Suppressor macrophage treated with lipopolysaccharide for 4 hours (primary cell): ENCODE measurements at places on chromosomes 3 and 15.

GRCh38 chr15:86961669-86962068 lies 882.0 kb downstream of the AGBL1 start:
- no peak for DNase-seq

GRCh38 chr15:30770759-30771158 lies 133.0 kb upstream of the FAN1 start:
- no peak for DNase-seq

DNA sequence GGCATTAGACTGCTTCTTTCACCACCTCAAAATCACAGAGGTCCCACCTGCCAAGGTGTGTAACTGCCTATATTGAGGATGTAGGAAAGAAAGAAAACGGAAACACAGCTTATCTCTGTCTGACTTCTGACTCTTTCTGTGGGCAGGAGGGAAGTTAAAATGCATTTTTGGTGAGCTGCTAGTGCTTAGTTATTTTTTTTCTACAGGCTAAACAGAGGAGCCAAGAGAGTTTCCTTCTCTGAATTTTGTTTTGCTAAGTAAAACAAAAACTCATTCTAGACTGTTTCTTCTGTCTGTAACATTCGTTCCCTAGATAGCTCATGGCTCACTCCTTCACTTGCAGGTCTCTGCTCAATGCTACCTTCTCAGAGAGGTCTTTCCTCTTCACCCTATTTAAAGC lies 18.8 kb upstream of the AMOTL2 start:
- no peak for DNase-seq

DNA sequence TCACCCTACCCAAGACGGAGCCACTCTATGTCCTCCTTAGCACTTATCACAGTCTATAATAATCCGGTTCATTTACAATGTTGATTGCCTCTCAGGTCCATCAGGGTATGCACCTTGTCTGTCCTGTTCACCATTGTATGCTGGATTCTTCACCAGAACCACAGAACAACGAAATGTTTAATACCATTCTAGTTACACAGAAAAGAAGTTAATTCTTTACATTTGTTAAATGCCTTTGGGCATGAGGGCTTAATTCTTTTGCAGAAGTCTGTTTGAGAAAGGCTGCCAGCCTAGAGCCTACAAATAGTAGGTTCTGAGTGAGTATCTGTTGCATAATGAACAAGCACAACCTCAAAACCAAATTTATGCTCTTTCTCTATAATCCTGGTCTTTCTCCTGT lies 22.6 kb downstream of the TTC23 start:
- no peak for DNase-seq

- DNase-seq: peak; percentile 87
Measured at GRCh38 chr3:16240229-16241023, 24.3 kb downstream of the DPH3 start.

- no peak for DNase-seq
Measured at GRCh38 chr15:91318931-91319330, 218.9 kb downstream of the SV2B start.

DNA sequence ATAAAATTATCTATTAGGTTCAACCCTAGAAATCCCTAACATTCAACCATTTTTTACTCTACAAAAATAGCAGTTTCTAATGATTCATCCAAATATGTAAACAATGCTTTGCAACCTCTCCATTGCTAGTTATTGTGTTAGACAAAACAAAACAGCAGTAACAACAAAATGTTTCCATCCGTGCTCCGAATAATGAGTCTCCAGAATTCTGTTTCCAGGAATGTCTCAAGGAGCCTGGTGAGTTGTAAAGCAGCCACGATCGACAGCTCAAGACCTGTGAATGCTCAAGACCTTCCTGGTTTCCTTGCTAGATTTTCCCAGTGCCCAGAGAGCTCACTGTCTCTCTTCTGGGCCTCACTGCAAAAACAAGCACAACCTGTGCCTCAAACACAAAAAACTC lies 49.9 kb downstream of the CHRD start:
- DNase-seq: no peak

DNA sequence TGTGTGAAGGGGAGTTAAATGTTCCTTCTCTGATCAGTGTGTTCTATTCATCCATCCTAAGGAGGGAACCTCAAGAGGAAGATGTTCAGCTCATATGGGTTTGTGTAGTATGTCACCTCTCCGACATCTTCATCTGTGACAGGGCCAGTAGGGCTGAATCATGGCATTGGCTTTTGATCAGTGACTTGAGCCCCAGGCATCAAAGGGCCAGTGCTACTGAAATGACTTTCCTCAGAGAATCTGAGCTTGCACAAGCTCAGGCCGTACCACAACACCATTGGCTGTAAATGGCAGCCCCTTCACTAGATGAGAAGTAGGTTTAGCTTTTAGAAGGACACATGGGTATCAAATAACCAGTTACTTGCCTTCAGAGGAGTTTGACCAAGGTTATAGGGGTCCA lies 183.2 kb upstream of the NR2E3 start:
- no peak for DNase-seq

GRCh38 chr3:70933105-70933810 lies 620.8 kb upstream of the MDFIC2 start:
- no peak for DNase-seq

DNA sequence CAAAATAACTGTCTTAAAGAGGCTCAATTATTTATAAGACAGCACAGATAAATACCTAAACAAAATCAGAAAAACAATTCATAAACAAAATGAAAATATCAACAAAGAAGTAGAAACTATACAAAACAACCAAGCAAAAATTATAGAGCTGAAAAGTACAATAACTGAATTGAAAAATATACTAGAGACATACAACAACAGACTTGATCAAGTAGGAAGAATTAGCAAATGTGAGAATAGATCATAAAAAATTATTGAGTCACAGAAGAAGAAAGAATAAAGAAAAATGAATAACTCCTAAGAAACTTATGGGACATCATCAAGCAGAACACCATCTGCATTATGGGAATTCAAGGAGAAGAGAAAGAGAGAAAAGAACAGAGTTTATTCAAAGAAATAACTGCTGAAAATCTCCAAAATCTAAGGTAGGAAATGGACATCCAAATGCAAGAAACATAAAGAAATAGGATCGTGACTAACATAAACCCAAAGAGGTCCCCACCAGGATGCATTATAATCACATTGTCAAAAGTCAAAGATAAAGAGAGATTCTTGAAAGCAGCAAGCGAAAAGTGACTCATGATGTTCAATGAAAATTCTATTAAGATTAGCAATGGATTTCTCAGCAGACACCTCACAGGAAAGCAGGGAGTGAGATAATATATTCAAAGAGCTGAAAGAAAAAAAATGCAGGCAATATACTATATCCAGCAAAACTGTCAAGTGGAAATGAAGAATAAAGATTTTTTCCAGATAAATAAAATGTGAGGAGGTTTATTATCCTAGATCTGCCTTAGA lies 85.9 kb downstream of the DCLK3 start:
- DNase-seq: no peak

DNA sequence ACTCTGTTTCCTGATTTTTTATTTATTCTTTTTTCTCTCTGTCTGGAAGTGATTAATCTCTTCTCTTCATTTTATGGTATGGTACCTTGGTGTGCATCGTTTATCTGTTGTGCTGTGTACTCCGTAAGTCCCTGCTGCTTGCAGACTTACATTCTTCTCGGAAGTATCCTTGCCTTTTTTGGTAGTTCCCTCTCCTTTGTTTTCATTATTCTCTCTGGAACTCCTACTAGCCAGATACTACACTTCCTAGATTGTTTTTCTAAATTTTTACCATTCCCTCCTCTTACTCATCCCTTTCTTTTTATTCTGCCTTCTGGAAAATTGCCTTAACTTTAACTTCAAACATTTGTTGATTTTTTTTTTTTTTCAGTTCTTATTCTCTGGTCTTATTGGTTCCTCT lies 27.2 kb downstream of the PIK3CA start:
- no peak for DNase-seq

DNA sequence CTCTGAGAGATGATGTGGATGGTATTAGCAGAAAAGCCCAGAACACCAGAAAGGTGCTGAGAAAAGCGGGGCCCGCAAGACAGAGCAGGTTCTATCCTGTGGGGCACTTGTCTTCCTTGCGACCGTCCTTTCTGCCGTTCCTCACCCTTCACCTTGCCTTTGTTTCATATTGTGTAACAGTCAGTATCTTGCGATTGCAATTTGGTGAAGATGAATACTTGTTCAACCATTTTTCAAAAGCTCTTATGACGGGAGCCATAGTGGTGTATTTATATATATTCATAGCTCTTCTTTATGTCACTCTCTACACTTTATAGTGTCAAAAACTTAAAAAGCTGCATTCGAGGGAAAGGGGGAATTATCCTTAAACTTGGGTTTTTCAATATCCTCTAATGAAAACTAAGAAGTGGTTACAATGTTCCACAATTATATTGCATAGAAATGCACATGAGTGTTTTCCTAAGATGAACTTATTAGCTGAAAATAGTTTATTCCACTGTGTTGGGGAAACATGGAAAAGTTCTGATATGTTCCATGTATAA lies 797 bp downstream of the MAP3K13 start:
- DNase-seq: no peak

DNA sequence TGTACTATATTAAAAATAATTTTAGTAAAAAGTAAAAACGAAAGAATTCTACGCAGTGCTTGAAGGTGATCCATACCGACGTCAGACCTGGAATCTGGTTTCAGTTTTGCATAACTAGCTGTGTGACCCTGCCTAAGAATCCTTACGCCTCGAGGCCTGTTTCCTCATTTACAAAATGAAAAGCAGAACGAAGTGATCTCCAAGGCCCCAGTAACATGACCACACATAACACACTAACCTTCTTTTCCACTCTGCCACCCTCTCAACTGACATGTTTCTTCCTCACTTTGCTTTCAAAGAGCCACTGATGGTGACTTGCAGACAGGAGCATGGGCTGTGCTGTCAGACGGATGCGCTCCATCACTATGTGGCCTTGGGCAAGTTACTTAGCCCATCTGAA lies 4.8 kb downstream of the MESD start:
- DNase-seq: peak; percentile 96

DNA sequence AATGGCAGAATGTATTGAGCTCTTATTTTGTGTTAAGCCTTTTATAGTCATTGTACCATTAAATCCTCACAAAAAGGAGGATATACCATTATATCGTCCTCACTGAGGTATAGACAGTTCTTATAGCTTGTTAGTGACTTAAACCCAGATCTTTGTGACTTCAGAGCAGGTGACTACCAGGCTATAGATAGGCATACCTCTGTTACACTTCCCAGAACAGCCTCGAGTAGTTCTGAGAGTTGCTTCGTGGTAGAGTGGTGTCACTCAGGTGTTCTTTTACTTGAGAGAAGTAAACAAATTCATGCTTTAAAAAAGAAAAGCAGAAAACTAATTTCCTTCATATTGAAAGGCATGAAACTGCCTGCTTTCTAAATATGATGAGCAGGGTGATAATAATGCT lies 59.9 kb downstream of the SEC22A start:
- DNase-seq: no peak

GRCh38 chr3:5149306-5149880 lies 27.3 kb downstream of the ARL8B start:
- peak; percentile 55 for DNase-seq

GRCh38 chr3:121295979-121296378 lies 249.8 kb downstream of the POLQ start:
- no peak for DNase-seq

GRCh38 chr3:46708401-46709156 lies 7.4 kb downstream of the TMIE start:
- no peak for DNase-seq

GRCh38 chr15:67416891-67417290 lies 104.0 kb upstream of the C15orf61 start:
- DNase-seq: no peak

- DNase-seq: no peak
Measured at GRCh38 chr15:77608774-77609173, 23.9 kb downstream of the LINGO1 start.

DNA sequence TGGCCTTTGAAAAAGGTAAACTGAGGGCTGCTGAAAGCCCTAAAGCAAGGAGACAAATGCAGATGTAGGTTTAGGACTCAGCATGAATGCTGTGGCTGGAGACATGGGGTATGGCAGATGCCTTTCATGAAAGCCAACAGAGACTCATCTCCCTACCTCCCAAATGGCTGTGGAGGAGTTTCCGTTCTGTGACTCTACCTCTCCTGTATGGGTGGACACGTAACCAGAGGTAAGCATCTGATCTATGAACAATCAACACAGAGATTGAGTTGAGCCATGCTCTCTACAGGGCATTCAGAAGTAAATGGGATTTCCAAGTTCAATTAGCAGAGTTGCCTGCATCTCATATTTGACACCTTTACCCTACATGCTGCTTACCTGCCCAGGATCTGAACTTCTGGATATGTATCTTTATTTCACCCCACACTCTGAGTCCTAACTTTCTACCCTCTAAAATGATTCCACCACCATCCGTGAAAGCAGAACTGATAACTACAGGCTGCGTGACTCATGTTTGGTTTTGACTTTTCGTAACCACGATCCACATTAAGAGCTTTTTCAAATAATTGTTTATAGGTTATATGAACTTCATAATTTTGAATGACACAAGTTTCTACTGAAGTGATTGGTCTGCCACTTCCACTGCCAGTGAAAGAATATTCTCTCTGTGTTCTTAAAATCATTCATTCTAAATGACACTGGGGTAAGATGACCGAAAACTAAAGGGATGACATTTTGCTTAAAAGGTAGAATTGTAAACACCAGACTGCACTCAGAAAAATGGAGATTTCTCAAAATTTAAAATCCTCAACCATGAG lies 1058.7 kb downstream of the FHIT start:
- peak; percentile 30 for DNase-seq

GRCh38 chr15:56804938-56805337 lies 71.6 kb upstream of the ZNF280D start:
- DNase-seq: no peak
